ENCODE measurements at places on chromosomes 1 and 21.

DNA sequence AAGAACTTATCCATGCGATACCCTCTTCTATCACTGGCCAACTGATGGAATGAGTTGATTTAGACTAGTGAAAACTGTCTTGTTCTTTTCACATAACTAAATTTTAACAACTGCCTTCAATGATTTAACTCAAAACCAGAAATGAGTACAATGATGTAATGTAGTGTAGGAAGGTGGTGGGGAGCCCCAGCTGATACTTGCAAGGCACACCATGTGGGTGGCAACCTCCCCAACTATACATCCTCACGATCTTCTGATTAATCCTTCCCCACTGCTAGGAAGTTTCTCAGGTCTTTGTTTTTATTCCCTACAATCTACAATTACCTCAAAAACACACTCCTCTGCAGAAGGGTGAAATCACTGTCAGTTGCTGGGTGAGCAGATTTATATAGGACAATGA is 100.7 kb downstream of the KCTD3 start:
- no peak overlapping the region for H3K4me3 ChIP-seq
- peaks cover 3% of the 10 kb centered on the region for H3K27me3 ChIP-seq
- H3K27ac ChIP-seq, result no peak overlapping the region
- no peaks in the 10 kb centered on the region for H3K36me3 ChIP-seq

DNA sequence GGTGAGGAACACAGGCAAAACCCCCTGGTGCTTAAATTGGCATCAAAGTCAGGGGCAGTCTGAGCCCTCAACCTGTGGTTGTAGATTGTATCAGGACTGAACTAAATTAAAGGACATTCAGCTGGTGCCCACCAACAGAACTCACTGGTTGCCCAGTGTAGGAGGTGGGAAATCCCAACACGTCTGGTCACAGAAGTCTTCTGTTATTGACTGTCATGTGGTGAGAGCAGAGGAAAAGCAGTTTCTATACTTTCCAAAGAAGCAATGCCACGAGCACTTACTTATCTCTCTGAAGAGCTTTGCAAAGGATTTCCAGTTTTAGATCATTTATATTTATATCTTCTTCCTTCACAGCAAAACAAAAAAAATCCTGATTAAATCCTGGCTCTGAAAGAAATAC is 15.0 kb upstream of the ACTA1 start:
- no peak overlapping the region for H3K4me3 ChIP-seq
- H3K27ac ChIP-seq, result no peak overlapping the region
- H3K4me1 ChIP-seq, result no peaks in the 10 kb centered on the region
- peaks cover 19% of the 10 kb centered on the region for H3K36me3 ChIP-seq
- no peaks in the 10 kb centered on the region for H3K27me3 ChIP-seq

GRCh38 chr1:24097663-24098062 is 14.3 kb downstream of the MYOM3 start:
- H3K27me3 ChIP-seq, result peaks cover 3% of the 10 kb centered on the region
- H3K36me3 ChIP-seq, result no peaks in the 10 kb centered on the region
- H3K27ac ChIP-seq, result peak overlapping the region; percentile 35
- H3K4me3 ChIP-seq, result no peak overlapping the region
- H3K4me1 ChIP-seq, result peaks cover 23% of the 10 kb centered on the region

- DNase-seq, result no peak
- no peaks in the 10 kb centered on the region for H3K36me3 ChIP-seq
- peaks cover 2% of the 10 kb centered on the region for H3K4me1 ChIP-seq
- no peak overlapping the region for H3K4me3 ChIP-seq
- peaks cover 10% of the 10 kb centered on the region for H3K27me3 ChIP-seq
Observed at GRCh38 chr1:18309552-18310155, 171.1 kb upstream of the KLHDC7A start.

GRCh38 chr1:202012544-202013478 is 2.4 kb downstream of the ELF3 start:
- H3K36me3 ChIP-seq, result peaks cover 27% of the 10 kb centered on the region
- H3K27ac ChIP-seq, result peak overlapping the region; percentile 62
- peak overlapping the region; percentile 91 for H3K4me3 ChIP-seq
- peaks cover 55% of the 10 kb centered on the region for H3K4me1 ChIP-seq
- no peak for DNase-seq

DNA sequence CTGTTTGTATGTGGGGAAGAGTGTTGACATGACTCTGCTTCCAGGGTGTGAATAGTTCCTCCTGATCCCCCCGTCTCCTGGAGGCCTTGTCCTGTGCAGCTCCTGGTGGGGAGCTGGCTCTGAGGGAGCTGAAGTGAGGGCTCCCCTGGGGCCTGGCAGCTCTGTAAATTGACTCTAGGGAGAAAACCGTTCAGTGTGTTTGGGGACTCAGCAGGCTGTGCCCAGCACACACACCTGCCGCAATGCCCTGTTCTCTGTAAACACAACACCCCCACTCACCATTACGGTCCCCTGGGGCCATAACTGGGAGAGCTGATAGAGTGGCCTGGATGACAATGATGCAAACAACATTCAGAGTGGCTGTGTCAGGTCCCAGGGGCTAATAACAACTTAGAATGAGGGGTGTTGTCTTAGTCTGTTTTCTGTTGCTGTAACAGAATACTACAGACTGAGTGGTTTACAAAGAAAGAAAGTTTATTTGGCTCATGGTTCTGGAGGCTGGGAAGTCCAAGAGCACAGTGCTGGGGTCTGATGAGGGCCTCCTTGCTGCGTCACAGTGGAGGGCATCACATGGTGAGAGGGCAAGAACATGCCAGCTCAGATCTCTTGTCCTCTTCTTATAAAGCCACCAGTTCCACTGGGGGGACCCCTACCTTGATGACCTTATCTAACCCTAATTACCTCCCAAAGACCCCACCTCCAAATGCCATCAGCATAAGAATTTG is 15.3 kb downstream of the ADORA1 start:
- no peak overlapping the region for H3K4me3 ChIP-seq
- no peak for DNase-seq
- no peak overlapping the region for H3K27ac ChIP-seq
- no peaks in the 10 kb centered on the region for H3K36me3 ChIP-seq

- no peak overlapping the region for H3K4me3 ChIP-seq
- H3K27me3 ChIP-seq, result peaks cover 11% of the 10 kb centered on the region
- peaks cover 11% of the 10 kb centered on the region for H3K4me1 ChIP-seq
- no peaks in the 10 kb centered on the region for H3K36me3 ChIP-seq
- H3K27ac ChIP-seq, result no peak overlapping the region
Observed at GRCh38 chr1:19049128-19049768, 92.8 kb upstream of the IFFO2 start.

- peaks cover 2% of the 10 kb centered on the region for H3K36me3 ChIP-seq
- no peaks in the 10 kb centered on the region for H3K4me1 ChIP-seq
- H3K27ac ChIP-seq, result no peak overlapping the region
- DNase-seq, result no peak
- no peaks in the 10 kb centered on the region for H3K27me3 ChIP-seq
Observed at GRCh38 chr21:43971992-43972255, 40.2 kb upstream of the TRAPPC10 start.

DNA sequence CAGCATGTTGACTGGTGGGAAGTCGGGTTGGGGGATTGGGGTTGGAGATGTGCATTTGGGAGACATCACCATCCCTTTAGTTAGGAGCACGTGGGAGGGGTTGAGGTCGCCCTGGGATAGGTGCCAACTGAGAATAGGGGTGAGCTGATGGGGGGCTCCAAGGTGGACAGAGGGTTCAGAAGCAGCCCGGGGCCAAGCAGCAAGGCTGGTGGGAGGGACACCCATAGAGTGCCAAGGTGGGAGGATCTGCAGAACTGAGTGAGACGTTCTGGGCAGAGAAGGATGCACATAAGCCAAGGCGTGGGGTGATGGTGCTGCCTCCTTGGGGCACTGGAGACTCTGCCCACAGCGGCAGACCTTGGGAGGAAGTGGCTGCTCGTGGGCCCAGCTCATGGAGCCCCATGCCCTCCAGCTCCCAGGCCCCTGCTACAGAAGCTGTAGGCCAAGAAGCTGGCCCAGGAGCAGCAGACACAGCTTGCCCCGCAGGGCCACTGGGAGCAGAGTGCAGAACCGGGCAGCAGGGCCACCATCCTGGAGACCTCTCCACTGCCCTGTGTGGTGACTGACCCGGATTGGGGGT is 31.4 kb upstream of the PKP1 start:
- no peaks in the 10 kb centered on the region for H3K4me1 ChIP-seq
- no peaks in the 10 kb centered on the region for H3K36me3 ChIP-seq
- H3K4me3 ChIP-seq, result no peak overlapping the region
- no peak for DNase-seq

GRCh38 chr1:28505406-28506187 is at the start of gene RCC1:
Gene RCC1, plus strand, starts transcription at chr1:28506043. Its CDS starts 23,824 bp downstream, at chr1:28529867.
- peak within 1 kb of the TSS; percentile 97 for H3K4me3 ChIP-seq
- DNase-seq, result peak; percentile 89
- H3K27ac ChIP-seq, result peak within 1 kb of the TSS; percentile 99
- H3K4me1 ChIP-seq, result peaks cover 34% of the 10 kb centered on the region
- H3K36me3 ChIP-seq, result peaks cover 18% of the 10 kb centered on the region

DNA sequence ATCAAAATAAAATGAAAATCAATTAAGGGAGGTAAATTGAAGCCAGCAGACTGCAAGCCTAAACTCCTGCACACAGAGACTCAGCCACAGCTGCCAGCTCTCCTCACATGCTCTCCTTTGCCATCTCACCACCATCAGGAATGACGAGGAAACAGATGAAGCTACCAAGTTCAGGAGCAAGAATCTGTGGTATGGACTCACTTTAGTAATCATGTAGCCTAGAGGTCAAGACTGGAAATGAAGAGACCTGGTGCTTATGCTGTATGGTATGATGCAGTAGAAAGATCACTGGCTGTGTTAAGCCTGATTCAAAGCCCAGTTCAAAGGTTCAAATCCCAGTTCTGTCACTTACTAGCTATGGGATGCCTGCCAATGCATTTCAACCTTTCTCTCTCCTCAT is 78.9 kb upstream of the CAMK1G start:
- no peaks in the 10 kb centered on the region for H3K27me3 ChIP-seq
- no peak overlapping the region for H3K27ac ChIP-seq
- no peaks in the 10 kb centered on the region for H3K36me3 ChIP-seq

- peaks cover 11% of the 10 kb centered on the region for H3K27me3 ChIP-seq
- no peak for DNase-seq
- no peaks in the 10 kb centered on the region for H3K4me1 ChIP-seq
- H3K4me3 ChIP-seq, result no peak overlapping the region
Observed at GRCh38 chr1:24871306-24871901, 58.7 kb downstream of the RUNX3 start.

GRCh38 chr1:77539519-77540142 is 142.8 kb downstream of the ZZZ3 start:
- H3K27ac ChIP-seq, result peak overlapping the region; percentile 92
- peaks cover 13% of the 10 kb centered on the region for H3K4me1 ChIP-seq
- DNase-seq, result no peak
- no peaks in the 10 kb centered on the region for H3K27me3 ChIP-seq
- H3K4me3 ChIP-seq, result no peak overlapping the region

DNA sequence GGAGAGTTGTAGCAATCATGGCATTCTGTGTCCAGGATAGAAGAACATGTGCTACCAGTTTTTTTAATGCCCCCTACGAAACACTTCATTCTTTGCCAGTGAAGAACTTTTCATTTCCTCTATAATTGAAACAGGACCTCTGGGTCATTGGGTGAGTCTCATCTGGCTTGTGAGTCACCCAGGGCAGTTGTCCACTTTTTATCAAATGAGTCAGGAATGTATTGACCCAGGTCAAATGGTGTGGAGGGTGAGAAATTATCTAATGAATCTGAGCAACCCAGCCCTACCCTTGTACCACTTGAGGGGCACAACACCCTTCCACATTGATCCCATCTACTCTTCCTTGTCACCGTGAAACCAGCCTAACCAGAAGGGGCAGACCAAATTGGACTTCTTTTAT is 417.3 kb upstream of the PROX1 start:
- no peak for DNase-seq
- H3K4me1 ChIP-seq, result peaks cover 32% of the 10 kb centered on the region
- H3K4me3 ChIP-seq, result no peak overlapping the region
- H3K27ac ChIP-seq, result no peak overlapping the region

DNA sequence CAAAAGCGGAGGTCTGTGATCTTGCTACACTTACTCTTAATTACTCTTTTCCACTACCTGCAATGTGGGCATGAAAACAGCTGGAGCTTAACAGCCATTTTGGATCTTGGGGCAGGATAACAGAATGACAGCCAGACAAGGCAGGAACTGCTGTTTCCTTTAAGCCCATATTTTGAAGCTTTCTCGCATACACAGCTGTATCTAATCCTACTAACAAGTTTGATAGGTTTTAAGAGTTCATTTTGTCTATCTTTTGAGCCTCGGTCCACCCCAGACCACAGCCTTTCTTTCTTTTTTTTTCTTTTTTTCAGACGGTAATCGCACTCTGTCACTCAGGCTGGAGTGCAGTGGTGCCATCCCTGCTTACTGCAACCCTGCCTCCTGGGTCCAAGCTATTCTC is 42.4 kb upstream of the CRB1 start:
- H3K4me3 ChIP-seq, result no peak overlapping the region
- DNase-seq, result no peak
- no peaks in the 10 kb centered on the region for H3K36me3 ChIP-seq
- H3K27me3 ChIP-seq, result no peaks in the 10 kb centered on the region
- H3K27ac ChIP-seq, result no peak overlapping the region
- no peaks in the 10 kb centered on the region for H3K4me1 ChIP-seq

DNA sequence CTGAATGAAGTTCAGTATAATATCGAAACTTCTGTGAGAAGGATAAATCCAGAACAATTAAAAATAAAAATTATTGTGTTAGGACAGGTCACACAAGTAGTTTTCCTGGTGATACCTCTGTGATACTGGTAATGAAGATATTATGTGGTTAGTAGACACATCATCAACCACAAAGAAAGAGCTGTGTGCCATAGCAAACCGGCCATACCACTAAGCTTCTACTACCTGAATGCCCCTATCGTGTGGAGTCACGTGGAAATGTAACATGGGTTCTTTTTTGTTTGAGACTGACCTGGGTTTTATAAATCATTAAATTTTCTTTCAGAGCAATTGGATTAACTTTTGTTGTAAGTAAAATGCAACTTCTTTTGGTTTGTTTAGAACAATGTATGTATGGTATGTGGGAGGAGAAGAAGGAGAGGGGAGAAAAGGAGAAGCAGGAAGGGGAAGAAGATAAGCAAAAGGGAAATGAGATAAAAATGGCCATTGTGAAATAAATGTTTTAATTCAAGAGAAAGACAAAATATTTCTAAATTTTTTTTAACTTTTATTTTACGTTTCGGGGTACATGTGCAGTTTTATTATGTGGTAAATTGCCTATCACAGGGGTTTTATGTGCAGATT is 58.2 kb upstream of the LRRC8B start:
- H3K27me3 ChIP-seq, result no peaks in the 10 kb centered on the region
- no peak for DNase-seq
- no peak overlapping the region for H3K4me3 ChIP-seq
- peaks cover 4% of the 10 kb centered on the region for H3K4me1 ChIP-seq

GRCh38 chr21:46024141-46024540 is 42.6 kb downstream of the COL6A1 start:
- peaks cover 18% of the 10 kb centered on the region for H3K4me1 ChIP-seq
- no peak overlapping the region for H3K4me3 ChIP-seq
- no peak for DNase-seq
- H3K36me3 ChIP-seq, result peaks cover under 1% of the 10 kb centered on the region
